ENCODE measurements at places on chromosomes 7 and 10.

- DNase-seq, result no peak
These were observed 72.3 kb downstream of the AMZ1 start for GRCh38 chr7:2760098-2760889.

DNA sequence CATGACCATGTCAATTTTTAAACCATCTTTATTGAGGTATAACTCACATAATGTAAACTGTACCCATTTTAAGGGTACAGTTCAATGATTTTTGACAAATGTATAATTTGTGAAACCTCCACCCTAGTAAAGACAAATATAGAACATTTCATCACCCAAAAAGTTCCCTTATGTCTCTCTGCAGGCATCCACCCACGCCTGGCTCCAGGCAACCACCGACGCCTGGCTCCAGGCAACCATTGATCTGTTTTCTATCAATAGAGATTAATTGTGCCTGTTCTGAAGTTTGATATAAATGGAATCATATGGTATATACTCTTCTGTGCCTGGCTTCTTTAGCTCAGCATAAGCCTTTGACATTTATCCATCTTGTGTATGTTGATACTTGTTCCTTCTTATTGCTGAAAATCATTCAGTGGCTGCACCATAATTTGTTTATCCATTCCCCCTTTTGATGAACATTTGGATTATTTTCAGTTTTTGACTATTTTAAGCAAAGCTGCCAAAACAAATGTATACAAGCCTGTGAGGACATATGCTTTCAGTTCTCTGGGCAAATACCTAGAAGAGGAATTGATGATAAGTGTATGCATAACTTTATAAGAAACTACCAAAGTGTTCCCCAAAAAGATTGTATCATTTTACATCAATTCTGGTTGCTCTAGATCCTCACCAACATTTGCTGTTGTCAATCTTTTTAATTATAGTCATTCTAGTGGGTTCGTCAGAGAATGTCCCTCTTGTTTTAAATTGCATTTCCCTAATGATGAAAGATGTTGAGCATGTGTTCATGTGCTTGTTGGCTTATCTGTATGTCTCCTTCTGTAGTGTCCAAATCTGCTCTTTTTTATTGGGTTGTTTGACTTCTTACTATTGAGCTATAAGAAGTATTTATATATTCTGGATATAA lies 55.7 kb upstream of the HECTD2 start:
- no peak for DNase-seq

GRCh38 chr10:6310977-6311376 lies 108.2 kb downstream of the PFKFB3 start:
- no peak for DNase-seq

DNA sequence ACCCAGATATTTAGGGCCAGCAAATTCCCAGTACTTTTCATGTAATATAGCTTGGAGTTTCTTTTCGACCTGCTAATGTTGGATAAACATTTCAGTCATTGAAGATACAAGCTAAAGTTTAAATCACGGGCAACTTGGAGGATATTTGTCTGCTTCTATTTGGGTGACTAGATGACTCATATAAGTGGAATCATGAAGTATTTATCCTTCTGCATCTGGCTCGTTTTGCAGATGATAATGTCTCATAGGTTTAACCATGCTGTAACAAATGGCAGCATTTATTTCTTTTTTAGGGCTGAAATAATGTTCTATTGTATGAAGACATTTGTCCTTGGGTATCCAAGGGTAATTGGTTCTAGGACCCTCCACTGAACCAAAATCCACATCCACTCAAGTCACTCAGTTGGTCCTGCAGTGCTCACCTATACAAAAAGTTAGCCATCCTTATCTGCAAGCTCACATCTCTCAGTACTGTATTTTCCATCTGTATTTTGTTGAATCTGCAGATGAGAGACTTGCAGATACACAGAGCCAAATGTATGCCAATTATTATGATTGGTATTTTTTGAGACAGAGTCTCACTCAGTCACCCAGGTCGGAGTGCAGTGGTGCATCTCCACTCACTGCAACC lies 187.2 kb upstream of the CSTF2T start:
- DNase-seq, result no peak

GRCh38 chr7:31955641-31956040 lies 114.6 kb downstream of the PDE1C start:
- no peak for DNase-seq

DNA sequence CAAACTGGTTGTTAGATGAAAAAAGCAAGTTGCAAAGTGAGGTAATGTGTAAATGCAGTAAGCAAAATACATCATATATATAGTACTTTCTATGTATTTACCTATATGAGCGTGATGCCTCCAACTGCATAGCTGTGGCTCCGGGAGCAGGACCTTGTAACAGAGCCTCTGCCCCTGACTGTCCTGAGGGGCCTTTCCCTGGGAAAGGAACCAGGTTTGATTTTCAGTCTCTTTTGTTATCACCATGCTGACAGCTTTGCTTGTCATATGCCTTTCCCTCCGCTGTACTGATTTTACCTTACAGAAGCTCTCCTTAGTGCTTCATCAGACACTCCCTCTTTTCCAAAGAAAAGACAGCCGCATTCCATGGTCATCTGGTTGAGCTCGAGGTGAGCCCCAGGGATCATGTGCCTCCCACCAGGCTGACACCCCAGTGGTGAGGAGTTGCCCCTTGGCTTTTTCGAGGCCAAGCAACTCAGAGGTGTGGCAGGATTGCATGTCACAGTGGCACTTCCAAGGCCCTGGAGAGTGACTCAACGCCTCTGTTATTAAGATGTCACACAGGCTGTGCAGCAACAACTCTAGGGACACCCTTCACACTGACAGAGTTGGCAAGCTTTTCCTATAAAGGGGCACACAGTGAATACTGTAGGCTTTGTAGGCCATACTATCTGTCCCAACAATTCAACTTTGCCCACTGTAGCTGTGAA lies 78.9 kb downstream of the ALOX5 start:
- DNase-seq, result no peak

DNA sequence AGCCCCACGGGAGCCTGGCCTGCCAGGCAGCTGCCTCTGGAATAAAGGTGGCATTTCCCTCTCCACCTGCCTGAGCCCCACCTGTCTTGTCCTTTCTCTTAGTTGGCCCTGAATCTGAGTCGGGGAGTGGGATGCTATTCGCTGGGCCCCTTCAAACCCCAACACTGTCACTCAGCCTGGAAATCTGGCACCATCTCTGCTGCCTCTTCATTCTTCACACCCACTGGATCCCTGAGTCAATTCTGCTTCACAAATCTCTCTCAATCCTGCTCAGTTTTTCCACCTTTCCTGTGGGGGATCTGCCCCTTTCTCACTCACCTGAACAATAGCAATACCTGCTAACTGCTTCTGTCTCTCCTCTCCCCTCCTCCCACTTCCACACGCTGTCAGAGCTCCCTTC lies 10.6 kb downstream of the CRTAC1 start:
- DNase-seq, result no peak

DNA sequence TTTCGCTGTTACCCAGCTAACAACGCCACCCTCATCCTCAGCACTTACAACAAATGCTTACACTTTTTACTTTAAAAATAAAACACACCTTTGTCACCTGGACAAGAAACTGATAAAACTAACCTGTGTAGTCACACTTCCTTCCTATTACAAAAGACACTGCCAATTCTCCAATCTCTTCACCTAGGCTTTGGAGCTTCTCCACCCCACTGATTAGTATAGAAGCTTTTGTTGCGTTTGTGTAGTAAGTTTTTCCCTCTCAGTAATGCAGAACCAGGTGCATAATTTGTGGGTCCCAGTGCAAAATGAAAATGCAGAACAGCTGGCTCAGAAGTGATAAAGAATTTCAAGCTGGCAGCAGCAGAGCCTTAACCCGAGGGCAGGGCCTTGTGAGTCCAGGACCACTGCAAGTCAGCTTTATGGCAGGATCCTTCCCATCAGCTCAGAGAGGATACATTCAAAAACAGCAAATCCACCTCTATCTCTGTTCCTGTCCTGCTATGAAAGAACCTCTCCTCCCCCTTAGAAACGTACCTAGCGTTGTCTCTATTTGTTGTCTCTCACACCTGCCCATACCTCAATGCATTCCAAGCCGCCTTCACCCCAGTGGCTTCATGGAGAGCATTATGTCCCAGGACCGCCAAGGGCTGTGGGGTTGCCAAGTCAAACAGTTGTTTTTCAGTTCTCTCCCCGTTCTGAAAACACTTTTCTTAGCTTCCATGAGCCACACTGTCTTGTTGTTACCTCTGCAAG lies 40.3 kb upstream of the EGFR start:
- no peak for DNase-seq

GRCh38 chr7:127690806-127691205 lies 38.8 kb downstream of the SND1 start:
- no peak for DNase-seq

DNA sequence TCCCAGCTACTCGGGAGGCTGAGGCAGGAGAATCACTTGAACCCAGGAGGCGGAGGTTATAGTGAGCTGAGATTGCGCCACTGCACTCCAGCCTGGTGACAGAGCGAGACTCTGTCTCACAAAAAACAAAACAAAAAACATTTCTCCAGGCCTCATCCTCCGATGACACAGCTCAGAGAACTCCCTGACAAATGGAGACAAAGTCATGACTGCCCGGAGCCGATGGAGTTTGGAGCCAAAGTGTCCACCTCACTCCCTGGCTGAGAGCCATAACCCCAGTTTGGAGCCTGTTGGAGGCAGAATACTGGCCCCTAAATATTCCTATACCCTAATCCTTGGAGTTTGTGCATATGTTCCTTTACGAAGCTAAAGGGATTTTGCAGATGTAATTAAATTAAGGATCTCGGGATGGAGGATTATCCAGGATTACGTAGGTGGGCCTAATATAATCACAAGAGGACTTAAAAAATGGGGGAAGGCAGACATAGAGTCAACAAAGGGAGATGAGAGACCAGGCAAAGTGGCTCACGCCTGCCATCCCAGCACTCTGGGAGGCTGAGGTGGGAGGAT lies 22.7 kb downstream of the SSC4D start:
- DNase-seq, result no peak

- DNase-seq, result no peak
These were observed 334.4 kb downstream of the ADARB2 start for GRCh38 chr10:1402816-1403507.

DNA sequence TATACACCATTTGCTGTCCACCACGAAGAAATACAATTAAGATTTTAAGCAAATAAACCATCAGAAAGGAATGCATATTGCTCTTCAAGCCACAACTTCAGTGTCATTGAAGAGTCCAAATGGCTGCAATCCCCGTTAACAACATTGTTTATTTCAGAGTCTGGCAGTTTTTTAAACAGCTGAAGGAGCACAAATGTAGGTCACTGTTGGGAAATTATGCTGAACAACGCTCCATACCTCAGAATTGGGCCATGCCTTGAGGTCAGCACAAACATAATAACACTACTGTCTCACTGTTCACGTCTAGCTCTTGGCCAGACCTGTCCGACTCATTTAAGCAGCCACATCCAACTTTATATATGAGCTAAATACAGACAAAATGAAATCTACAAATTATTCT lies 453.9 kb upstream of the GHITM start:
- DNase-seq, result no peak

- no peak for DNase-seq
These were observed 891.5 kb upstream of the CELF2 start for GRCh38 chr10:10126218-10126617.

DNA sequence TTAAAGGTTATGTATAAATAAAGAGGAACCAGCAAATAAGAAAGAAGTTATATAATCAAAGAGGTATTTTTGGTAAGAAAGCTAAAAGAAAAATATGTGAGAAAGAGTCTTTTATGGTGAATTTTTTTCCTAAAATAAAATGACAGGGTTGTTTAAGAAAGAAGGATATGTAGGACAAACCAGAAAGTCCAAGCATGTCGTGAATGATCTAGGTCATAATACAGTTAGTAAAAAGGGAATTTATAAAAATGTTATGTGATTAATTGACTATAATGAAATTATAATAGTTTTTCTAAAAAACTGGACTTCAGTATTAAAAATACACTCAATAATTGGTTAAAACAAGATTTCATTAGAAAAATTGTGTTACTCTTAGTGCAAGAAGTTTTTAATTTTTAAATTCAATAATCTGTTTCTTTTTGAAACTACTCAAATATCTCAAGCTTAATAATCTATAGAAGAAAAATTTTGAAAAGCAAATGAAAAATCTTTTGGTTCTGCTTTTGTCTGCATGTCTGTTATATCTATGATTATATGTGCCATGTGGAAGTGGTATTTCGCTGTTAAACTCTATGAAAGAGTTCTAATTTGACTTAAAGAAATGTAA lies 23.3 kb downstream of the AVL9 start:
- DNase-seq, result no peak

DNA sequence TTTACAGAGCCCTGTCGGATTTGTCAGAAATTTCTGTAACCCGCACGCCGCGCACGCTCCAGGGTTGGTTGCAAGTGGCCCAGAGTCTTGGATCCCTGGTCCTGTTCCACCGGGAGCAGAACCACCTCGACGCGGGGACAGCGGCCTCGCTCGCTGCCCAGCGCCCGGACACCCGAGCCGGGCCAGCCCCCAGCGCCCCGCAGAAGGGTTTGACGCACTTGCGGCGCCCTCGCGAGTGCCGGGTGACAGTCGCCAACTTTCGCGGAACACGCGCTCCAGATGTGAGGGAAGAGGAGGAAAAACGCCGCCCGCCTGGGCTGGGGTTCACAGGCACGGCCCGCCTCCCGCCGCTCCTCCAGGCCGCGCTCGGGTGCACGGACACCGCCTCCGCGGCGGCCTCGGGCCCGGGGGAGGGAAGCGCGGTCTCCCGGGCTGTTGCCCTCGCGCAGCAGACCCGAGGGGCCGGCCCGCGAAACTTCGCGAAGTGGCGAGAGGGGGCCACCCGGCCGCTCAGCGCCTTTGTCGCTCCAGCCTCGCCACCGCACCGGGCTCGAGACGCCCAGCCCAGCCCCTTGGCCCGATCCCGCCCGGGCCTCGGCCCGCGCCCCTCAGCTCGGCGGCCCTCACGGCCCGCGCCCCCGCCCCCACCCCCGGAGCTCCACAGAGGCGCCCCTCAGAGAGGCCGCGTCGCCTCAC lies 514 bp downstream of the RNF216 start:
- DNase-seq, result peak; percentile 7

- no peak for DNase-seq
These were observed 100.6 kb upstream of the HABP2 start for GRCh38 chr10:113452146-113452845.

DNA sequence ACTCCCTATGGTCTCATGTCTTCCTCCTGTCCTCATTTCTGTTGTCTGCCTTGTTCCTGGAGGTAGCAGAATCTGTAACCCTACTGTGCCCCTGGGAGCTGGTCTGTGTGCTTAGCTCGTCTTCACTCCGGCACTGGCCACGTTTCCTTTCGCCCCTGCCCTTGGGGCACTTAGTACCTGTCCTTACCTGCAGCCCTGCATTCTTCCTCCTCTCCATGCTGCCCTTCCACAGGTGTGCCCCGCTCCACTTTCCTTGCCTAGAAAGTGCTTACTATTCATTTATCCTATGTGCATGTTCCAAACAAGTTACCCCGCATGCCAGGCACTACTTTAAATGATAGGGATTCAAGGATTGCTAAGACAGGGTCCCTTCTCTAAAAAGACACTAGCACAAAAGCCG lies 199.9 kb upstream of the ZMIZ1 start:
- DNase-seq, result no peak

DNA sequence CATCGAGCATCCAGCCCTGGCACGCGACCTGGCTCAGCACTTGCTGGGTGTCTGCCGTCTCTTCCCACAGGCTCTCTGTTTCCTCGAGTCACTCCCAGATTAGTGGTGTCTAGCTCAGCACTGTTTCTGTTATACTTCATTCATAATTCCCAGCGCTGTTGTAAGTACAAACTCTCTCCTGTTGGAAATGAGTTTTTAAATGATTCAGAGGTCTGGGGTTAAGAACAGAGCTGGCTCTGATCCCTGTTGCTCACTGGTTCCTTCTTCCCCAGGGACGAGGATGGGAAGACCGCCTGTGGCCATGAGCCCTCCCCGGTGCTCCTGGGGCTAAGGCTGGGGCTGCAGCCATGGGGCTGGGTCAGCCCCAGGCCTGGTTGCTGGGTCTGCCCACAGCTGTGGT lies 17.3 kb upstream of the C10orf95 start:
- no peak for DNase-seq
